ENCODE measurements at places on chromosomes 1 and 21. TPM values are rescaled to one million over a fixed set of nuclear protein-coding genes. Genes with fewer than 3 reads are reported as not detected.

GRCh38 chr1:180606155-180606554 is 25.7 kb upstream of the XPR1 start:
- H3K27me3 ChIP-seq: no peaks in the 10 kb centered on the region
- no peaks in the 10 kb centered on the region for H3K36me3 ChIP-seq
- H3K27ac ChIP-seq: no peak overlapping the region
- DNase-seq: no peak
- H3K4me1 ChIP-seq: no peaks in the 10 kb centered on the region
- H3K4me3 ChIP-seq: no peak overlapping the region

- no peak for DNase-seq
- H3K4me3 ChIP-seq: no peak overlapping the region
- H3K27ac ChIP-seq: no peak overlapping the region
- no peaks in the 10 kb centered on the region for H3K27me3 ChIP-seq
These were observed 29.4 kb upstream of the MAGOH start for GRCh38 chr1:53267761-53268160.

The FCRL1 gene
- 1.8 TPM for total RNA-seq

DNA sequence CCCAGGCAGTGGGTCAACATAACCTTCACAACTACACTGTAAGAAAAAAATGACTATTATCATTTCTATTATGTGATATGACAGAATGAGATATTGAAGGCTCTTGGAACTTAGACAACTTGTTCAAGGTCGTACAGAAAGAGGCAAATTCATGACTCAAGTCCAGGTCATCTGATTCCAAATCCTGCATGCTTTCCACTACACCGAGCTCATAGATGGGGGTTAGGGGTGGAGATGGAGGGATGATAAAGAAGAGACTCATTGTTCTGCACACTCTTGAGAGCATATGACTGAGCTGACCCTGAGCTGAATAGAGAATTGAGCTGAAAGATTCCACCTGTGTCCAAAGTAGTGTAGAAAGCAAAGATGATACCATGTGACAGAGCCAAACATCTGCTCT is 2.8 kb downstream of the FCRL6 start:
- H3K4me3 ChIP-seq: no peak overlapping the region
- no peaks in the 10 kb centered on the region for H3K4me1 ChIP-seq
- H3K36me3 ChIP-seq: no peaks in the 10 kb centered on the region
- no peak overlapping the region for H3K27ac ChIP-seq

DNA sequence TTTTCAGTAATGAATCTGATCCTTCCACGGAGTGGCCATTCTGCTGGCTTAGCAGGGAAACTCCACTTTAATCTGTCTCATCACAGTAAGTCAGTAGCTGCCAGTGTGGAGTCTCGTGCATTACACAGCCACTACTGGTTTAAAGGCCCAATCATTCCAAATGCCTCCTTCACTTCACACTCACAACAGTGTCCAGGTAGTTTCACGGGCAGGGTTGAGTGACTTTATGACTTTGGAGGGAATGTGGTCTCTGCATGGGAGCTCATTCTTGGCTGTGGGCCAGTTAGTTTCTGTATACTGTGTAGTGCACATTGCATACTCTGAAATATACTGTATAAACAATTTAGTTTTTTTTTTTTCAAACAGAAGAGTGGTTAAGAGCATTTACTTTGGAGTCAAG is 34.6 kb upstream of the C1orf87 start:
- peaks cover 4% of the 10 kb centered on the region for H3K4me1 ChIP-seq
- no peak overlapping the region for H3K4me3 ChIP-seq
- H3K27ac ChIP-seq: no peak overlapping the region
- no peaks in the 10 kb centered on the region for H3K27me3 ChIP-seq
- no peak for DNase-seq

DNA sequence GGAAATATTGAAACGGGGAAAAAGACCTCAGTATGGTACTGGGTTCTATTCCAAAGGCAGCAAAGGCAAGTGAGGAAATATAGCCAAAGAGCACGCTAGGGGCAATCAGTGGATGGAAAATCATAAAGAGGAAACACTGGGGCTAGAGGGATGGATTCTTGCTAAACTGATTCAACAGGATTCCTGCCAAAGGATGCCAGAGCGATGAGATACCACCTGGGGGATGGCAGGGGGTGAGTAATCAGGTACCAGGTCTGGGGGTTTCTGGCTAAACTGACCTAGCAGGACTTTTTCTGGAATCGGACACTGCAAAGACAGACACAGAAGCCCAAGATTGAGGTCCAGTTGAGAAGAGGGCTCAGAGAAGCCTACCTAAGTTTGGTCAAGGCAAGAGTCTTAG is 6.7 kb downstream of the CHI3L2 start:
- no peak overlapping the region for H3K4me3 ChIP-seq
- H3K27ac ChIP-seq: no peak overlapping the region
- no peak for DNase-seq
- no peaks in the 10 kb centered on the region for H3K27me3 ChIP-seq
- H3K36me3 ChIP-seq: no peaks in the 10 kb centered on the region
- no peaks in the 10 kb centered on the region for H3K4me1 ChIP-seq

The LCE6A gene
- total RNA-seq: not detected

- no peak for DNase-seq
- H3K27ac ChIP-seq: no peak overlapping the region
- H3K4me1 ChIP-seq: no peaks in the 10 kb centered on the region
- H3K4me3 ChIP-seq: no peak overlapping the region
- no peaks in the 10 kb centered on the region for H3K36me3 ChIP-seq
These were observed 64.8 kb downstream of the TSEN15 start for GRCh38 chr1:184116287-184116686.

The CDA gene
- total RNA-seq: 3.0 TPM

The OR2L13 gene
- not detected for total RNA-seq

- DNase-seq: no peak
- H3K36me3 ChIP-seq: no peaks in the 10 kb centered on the region
- H3K27ac ChIP-seq: no peak overlapping the region
These were observed 144.8 kb downstream of the NR5A2 start for GRCh38 chr1:200172311-200172710.

The OR14K1 gene
- not detected for total RNA-seq

The REN gene
- total RNA-seq: not detected

The TNFRSF9 gene
- not detected for total RNA-seq

DNA sequence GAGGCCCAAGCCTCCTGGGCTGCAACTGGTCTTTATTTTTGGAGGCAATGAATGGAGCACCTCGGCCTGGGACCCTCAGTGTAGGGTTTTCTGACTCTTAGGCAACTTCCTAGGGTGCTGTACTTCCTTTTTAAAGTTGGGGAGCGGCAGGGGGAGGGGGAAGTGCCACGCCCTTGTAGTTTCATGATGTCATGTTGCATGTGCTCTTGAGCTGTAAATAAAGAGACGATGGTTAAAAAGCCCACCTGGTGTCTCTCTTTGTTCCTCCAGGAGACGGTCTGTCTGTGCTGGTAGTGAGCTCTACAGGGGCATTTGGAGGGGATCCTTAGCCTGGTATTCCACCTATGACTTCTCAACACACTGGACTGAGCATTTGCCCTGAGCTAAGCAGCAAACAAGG is 10.3 kb upstream of the AGTRAP start:
- H3K27ac ChIP-seq: no peak overlapping the region
- peaks cover 17% of the 10 kb centered on the region for H3K4me1 ChIP-seq
- no peak for DNase-seq
- no peaks in the 10 kb centered on the region for H3K36me3 ChIP-seq
- H3K4me3 ChIP-seq: no peak overlapping the region

GRCh38 chr1:228902781-228903433 is 167.6 kb downstream of the RHOU start:
- H3K4me1 ChIP-seq: no peaks in the 10 kb centered on the region
- peak; percentile 89 for DNase-seq
- H3K4me3 ChIP-seq: no peak overlapping the region
- no peaks in the 10 kb centered on the region for H3K36me3 ChIP-seq

GRCh38 chr1:85321237-85321964 is 45.0 kb upstream of the BCL10 start:
- H3K4me1 ChIP-seq: no peaks in the 10 kb centered on the region
- H3K27me3 ChIP-seq: no peaks in the 10 kb centered on the region
- DNase-seq: no peak
- H3K27ac ChIP-seq: no peak overlapping the region

DNA sequence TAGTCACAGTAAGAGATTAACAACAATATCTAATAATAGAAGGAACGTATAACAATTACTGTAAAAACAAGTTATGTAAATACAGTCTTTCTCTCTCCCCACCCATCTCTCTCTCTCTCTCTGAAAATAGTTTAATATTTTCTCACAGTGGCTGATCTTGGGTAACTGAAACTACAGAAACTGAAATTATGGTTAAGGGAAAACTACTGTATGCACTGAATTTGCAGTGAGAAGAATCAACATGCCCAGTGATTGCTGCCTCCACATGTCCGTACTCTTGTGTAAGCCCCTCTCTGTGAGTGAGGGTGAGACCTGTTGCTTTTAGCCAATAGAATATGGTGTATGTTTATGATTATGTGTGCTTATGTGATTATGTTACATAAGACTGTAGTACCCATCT is 1.6 kb downstream of the KRTAP6-1 start:
- no peaks in the 10 kb centered on the region for H3K36me3 ChIP-seq
- H3K4me1 ChIP-seq: no peaks in the 10 kb centered on the region
- H3K27ac ChIP-seq: no peak overlapping the region
- no peaks in the 10 kb centered on the region for H3K27me3 ChIP-seq
- DNase-seq: no peak

- H3K36me3 ChIP-seq: peaks cover 8% of the 10 kb centered on the region
- no peak for DNase-seq
- H3K4me1 ChIP-seq: no peaks in the 10 kb centered on the region
- H3K27ac ChIP-seq: no peak overlapping the region
- H3K4me3 ChIP-seq: no peak overlapping the region
These were observed 1.1 kb downstream of the TAS1R3 start for GRCh38 chr1:1332031-1332755.

The TCHHL1 gene
- total RNA-seq: not detected

The MYOM3 gene
- 1.5 TPM for total RNA-seq

The DMRTA2 gene
- total RNA-seq: 0.41 TPM

The MEX3A gene
- total RNA-seq: not detected

- H3K4me1 ChIP-seq: peaks cover 15% of the 10 kb centered on the region
- H3K4me3 ChIP-seq: no peak overlapping the region
- no peaks in the 10 kb centered on the region for H3K36me3 ChIP-seq
- H3K27ac ChIP-seq: no peak overlapping the region
These were observed 11.4 kb upstream of the SELE start for GRCh38 chr1:169745015-169745861.

The CD53 gene
- 55.6 TPM for total RNA-seq

The GJA9 gene
- total RNA-seq: not detected

The ADIPOR1 gene
- 98.6 TPM for total RNA-seq

The C1orf185 gene
- total RNA-seq: not detected

DNA sequence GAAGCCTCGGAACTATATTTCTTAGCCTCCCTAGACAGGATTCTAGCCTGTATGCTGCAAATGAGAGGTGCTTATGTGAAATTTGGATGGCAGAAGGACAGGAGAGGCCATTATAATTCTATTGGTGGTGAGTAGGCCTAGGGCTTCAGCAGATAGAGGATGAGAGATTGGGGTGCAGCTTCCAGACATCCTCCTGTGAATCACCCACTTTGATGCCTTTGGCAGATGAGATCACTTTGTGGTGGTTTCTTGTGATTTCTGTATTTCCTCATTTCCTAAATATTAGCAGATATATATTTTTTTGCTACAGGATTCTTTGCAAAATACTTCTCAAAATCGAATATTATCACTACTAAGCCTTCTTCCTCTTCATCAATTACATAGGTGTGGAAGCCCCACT is 37.3 kb downstream of the MFSD2A start:
- no peaks in the 10 kb centered on the region for H3K4me1 ChIP-seq
- H3K27me3 ChIP-seq: no peaks in the 10 kb centered on the region
- no peak overlapping the region for H3K4me3 ChIP-seq
- H3K36me3 ChIP-seq: no peaks in the 10 kb centered on the region
- H3K27ac ChIP-seq: no peak overlapping the region

DNA sequence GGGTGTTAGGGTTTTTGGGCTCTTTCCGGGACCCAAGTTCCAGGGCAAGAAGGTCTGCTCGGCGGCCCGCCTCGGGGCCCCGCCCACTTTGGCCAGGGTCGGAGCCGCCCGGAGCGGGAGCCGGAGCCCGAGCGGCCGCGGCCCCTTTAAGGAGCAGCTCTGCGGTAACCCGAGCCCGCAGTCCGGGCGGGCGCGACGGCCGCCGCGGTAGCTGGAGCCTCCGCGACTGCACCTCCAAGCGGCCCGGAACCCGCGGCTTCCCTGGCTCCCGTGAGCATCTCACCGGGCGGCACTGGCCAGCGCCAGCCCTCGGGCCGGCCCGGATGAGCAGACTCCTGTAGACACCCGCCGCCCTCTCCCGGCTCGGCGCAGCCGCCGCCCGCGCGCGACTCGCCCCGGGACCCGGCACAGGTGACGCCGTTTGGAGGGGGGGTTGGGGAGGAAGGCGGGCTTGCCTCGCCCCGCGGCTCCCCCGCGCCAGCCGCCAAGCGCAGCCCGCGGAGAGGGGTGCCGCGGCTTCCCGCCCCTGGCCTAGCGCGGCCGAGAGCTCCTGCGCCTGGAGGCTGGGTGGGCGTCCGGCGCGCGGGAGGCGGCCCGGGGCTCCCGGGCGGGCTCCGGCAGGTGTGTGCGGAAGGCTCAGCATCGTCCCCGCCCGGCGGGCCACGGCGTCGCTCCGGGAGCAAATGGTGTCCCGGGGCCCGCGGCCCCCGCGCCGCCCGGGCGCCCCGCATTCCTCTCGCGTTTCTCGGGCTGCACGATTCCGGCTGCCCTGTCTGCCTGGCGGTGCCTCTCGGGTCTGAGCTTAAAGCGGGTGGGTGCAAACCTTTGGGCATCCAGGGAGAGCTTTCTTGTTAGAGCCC is at the start of gene TLCD4:
Gene TLCD4 (plus strand): TSS at position 149 of the 860 bp plus-strand sequence. CDS start 26,547 bp downstream, outside the sequence.
- H3K4me3 ChIP-seq: peak within 1 kb of the TSS; percentile 80
- no peaks in the 10 kb centered on the region for H3K36me3 ChIP-seq
- no peak for DNase-seq
- peaks cover 24% of the 10 kb centered on the region for H3K4me1 ChIP-seq
- no peaks in the 10 kb centered on the region for H3K27me3 ChIP-seq

DNA sequence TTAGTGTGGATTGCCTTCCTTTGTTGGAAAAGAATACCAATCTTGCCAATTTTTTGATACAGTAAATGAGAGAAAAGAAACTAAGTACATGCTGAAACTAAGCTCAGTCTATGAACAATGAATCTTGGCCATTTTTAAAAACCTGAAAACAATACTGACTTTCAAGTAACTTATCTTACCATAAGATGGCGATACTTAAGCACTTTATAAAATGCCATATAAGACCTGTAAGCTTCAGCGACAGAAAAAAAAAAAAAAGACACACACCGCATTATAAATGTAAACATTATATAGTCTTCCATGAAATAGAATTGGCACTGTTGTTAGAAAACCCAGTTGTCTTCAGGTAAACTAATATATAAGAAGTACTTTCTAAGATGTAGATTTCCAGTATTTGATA is 3.0 kb downstream of the OLFM3 start:
- no peaks in the 10 kb centered on the region for H3K27me3 ChIP-seq
- H3K27ac ChIP-seq: no peak overlapping the region
- no peaks in the 10 kb centered on the region for H3K36me3 ChIP-seq
- no peak overlapping the region for H3K4me3 ChIP-seq
- no peak for DNase-seq

The SFN gene
- 3.8 TPM for total RNA-seq

GRCh38 chr1:232630047-232630893 is at the start of gene SIPA1L2:
SIPA1L2 (minus strand) TSS chr1:232630133; CDS start chr1:232515339, 114,794 bp downstream.
- no peaks in the 10 kb centered on the region for H3K27me3 ChIP-seq
- H3K4me3 ChIP-seq: peak within 1 kb of the TSS; percentile 91
- DNase-seq: peak; percentile 73
- no peaks in the 10 kb centered on the region for H3K36me3 ChIP-seq
- H3K27ac ChIP-seq: peak within 1 kb of the TSS; percentile 83

- no peaks in the 10 kb centered on the region for H3K36me3 ChIP-seq
- no peak within 1 kb of the TSS for H3K27ac ChIP-seq
- H3K27me3 ChIP-seq: no peaks in the 10 kb centered on the region
- H3K4me1 ChIP-seq: no peaks in the 10 kb centered on the region
- H3K4me3 ChIP-seq: no peak within 1 kb of the TSS
These were observed at the start of gene KRTAP19-3 for GRCh38 chr21:30491963-30492428. KRTAP19-3 (minus strand) TSS chr21:30492013; CDS start chr21:30491957, 56 bp downstream.

GRCh38 chr1:86757272-86757984 is 53.1 kb downstream of the SH3GLB1 start:
- no peak for DNase-seq
- peak overlapping the region; percentile 72 for H3K27ac ChIP-seq
- no peaks in the 10 kb centered on the region for H3K36me3 ChIP-seq
- H3K4me1 ChIP-seq: peaks cover 7% of the 10 kb centered on the region
